ENCODE measurements at places on chromosomes 3 and 15.

DNA sequence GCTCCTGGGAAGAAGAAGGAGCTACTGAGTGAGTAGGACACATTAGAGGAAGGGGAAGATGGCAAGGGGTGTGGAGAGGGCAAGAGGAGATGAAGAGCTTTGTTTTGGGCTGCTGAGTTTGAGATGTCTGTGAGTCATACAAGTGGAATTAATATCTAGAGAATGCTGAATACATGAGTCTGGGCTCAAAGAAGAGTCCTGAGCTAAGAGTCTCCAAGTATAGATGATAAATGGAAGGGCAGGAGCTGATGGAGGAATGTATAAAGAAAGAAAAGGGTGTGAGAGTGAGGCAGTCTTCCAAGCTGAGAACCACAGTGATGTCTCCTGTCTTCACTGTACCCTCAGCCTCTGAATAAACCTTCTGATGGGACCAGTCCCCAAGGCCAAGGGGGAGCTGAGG is 205.5 kb upstream of the MRPL3 start:
- DNase-seq, result no peak

GRCh38 chr3:99845331-99845730 is 27.7 kb downstream of the CMSS1 start:
- DNase-seq, result no peak

DNA sequence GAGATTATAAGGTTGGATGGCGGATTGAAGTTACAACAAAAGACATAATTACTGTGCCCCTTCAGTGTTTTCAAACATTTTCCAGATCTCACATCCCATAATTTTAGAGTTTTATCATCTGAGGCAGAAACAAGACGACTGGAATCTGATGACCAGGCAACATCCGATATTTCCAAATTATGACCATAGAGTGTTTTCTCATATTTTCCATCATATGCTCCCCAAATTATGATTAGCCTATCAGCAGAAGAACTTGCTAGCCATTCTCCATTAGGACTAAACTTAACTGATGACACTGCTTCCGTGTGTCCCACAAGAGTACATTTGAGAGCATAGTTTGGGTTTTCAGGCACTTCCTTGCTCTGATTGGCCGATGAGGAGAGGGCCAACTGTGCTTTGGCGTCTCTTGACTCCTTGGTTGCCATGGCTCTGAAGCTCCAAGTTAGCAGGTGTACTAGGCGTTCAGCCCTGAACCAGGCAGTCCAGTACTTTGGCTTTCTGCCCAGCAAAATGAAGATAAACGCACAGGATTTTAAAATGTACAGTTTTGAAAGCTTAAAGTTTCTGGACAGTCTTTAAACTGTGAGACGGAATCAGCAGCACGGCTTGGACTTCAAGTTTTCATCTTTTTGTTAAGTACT is 638 bp downstream of the WDR5B start:
- no peak for DNase-seq

GRCh38 chr15:78788016-78788660 is 23.1 kb downstream of the ADAMTS7 start:
- DNase-seq, result no peak

DNA sequence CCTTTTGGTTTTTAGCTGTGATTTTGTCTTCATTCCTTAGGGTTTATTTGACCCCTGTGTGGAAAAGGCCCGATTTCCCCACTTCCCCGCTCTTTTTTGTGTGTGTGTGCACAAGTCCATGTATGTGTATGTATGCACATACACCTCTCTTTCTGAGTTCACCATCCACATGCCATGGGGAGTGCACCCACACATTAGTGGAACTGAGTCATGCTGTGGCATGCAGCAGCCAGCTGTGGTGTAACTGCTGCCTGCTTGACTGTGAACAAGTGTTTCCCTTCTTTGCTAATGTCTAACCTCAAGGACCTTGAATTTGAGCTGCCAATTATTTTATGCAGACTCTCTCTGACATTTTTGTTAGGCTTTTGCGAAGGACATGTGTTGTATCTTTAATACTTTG is 434.9 kb upstream of the TPM1 start:
- DNase-seq, result no peak

GRCh38 chr3:149203758-149204157 is 17.9 kb downstream of the CP start:
- DNase-seq, result no peak

DNA sequence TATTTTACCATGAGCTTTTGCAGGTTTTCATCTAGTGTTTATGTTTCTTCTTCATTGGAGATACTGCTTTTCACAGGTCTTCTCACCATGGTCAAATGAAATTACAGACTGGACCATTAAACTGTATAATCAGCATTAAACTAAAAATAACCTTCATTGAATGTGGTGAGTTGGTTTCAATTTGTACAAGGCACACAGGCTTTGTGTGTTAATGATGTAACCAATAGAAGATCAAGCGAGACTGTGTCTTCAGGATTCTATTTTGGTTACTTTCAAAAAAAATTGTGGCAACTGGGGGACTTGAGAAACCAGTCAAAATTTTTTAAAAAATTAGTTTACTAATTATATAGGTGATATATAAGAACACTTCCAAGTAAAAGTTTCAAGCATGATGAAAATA is 54.3 kb upstream of the GCSAM start:
- no peak for DNase-seq

GRCh38 chr3:25911525-25912295 is 121.8 kb downstream of the OXSM start:
- DNase-seq, result no peak

GRCh38 chr3:87810452-87811016 is 248.3 kb downstream of the CGGBP1 start:
- no peak for DNase-seq

GRCh38 chr3:61894988-61895935 is 333.9 kb downstream of the PTPRG start:
- peak; percentile 7 for DNase-seq

- DNase-seq, result no peak
Measured at GRCh38 chr3:37768107-37768809, 93.4 kb upstream of the CTDSPL start.

DNA sequence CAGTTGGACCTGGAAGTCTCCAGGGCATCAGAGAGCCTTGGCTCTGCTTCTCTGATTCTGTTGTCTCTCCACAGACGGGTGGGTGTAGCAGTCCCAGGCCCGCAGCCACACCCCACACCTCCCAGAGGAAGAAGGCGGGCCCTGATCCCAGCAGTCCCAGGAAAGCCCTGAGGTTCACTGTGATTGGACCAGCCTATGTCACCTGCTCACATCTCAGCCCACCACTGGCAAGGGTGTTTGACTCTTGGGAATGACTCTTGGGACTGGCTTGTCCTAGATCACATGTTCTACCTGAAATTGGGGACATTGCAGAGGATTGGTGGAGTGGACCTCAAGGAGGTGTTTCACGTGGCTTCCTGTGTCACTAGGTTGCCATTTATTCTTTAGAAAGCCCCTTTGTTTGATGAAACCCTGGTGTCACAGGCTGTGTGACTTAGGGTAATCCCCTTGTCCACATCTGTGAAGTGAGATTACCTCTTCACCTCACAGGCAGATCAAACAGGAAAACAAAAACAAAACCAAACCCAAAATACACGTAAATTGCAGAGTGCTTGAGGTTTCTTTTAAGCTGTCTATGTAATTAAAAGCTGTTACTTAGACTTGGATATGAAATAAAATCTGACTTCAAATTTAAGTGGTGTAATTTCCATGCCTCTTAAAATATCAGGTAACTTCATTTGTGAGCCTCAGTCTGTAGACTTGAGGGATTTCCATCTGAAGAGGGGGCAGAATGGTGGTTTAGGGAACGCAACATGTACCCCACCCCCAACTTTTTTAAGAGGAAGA is 26.7 kb downstream of the FLNB start:
- DNase-seq, result no peak

DNA sequence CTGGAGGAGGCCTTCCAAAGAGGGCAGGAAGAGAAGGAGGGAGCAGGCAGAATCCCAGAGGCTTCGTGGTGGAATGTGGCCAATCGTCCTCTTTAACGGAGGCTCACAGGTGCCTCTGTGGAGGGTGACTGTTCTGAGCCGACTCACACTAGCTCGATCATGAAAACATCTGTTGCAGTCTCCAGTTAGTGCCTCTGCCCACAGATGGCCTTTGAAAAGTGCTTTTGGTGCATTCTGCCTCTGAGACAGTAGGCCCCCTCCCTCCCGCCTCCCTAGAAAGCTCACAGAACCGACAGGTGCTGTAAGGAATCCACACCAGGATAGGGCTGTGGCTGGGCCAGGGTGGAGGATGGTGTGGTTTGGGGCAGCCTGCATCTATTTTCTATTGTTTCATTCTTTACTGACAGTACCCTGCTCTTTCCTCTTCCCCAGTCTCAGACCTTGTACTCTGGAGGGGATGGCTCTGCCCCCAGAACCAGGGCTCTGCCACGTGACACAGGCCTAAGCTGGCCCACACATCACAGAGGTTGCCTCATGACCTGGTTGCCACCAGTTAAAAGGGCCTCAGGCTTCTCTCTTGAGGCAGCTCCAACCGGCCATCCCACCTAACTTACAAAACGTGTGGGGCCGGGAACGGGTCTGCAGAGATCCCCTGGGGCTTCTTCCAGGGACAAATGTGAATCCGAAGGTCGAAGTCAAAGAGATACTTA is 27.2 kb upstream of the PIGZ start:
- no peak for DNase-seq

DNA sequence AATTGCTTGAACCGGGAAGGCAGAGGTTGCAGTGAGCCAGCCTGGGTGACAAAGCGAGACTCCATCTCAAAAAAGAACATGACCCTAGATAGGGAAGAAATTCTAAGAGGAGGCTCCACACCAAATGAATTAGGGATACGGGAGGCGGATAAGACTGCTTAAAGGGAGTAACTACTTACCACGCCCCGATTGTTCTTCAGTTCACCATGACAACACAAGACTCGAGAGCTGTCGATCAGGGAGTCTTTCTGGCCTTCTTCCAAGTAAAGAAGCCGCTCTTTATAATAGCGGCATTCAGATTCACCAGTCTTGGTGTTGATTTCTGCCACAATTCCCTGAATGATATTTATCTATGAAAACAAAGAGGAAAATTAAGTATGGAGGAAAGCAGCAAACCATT is 53.9 kb upstream of the TASOR start:
- no peak for DNase-seq

DNA sequence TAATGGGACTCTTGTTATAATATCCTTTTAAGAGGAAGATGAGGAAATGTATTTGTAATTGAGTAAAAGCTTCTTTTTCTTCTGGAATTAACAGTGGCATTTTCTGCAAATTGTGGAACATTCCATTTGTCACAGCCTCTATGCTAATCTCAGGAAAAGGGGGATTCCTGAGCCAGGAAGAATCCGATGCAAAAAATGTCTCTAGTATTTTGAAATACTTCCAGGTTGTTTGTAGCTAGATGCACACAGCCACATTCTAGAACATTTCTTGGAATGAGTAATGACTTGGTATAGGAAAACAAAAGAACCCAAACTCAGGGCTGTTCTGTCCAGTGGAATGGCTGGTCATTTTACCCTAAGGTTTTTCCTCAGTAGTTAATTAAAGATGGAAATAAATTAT is 98.5 kb upstream of the SLC2A2 start:
- no peak for DNase-seq

DNA sequence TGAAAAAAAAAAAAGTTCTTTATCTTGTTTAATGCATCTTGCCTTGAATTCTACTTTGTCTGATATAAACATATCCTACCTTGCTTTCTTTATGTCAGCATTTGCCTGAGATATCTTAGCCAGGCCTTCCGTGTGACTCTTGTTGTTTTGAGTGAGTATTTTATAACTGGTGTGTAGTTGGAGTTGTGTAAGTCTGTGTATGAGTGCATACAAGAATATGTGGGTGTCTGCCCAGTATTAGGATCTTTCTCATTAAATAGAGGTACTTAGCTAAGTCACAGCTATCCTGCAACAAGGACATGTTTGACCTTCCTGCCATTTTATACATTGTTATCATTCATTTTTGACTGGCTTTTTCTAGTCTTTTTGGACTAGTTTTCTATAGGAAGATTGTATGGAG is 22.5 kb upstream of the TSPAN3 start:
- DNase-seq, result no peak

GRCh38 chr15:89591834-89592233 is 16.6 kb downstream of the TICRR start:
- no peak for DNase-seq

GRCh38 chr3:147838652-147839051 is 429.5 kb downstream of the ZIC1 start:
- DNase-seq, result no peak

GRCh38 chr3:8760506-8760905 is 8.9 kb downstream of the OXTR start:
- DNase-seq, result no peak

- no peak for DNase-seq
Measured at GRCh38 chr3:114274929-114275328, 18.9 kb upstream of the TIGIT start.

DNA sequence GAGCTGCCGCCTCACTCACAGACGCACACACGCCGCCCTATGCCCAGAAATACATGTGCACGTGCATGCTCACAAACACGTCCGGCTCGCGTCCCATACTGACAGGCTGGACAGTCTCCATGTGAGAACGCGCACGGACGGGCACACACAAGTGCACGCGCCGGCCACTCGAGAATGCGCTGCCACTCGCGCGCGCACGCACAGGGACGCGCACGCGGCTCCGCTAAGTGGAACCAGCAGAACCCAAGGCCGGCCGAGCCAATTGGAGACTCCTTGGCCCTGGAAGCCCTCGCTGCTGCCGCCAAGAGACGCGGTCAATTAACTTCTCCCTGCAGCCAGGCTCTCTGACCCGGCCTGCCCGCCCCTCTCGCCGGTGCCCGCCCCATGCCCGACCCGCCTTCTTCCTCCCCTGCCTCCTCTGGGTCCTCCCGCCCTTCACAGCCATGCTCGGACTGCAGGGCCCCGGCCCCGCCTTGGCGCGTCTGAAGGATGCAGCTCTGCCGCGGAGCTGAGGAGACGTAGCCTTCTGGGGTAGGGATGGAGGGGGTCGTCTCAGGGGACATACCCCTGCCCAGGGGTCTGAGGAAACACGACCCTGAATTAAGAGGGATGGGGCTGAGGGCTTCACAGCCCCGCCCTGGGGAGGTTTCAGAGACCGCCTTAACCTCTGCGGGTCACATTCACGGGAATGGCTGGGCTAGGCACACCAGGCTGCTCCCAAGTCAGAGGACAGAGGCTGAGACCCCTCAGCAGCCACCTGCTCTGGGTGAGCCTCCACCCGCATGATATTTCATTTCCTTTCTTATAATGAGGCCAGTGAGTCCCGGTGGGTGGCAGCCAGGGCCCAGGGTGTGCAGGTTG is 15.0 kb downstream of the PTH1R start:
- no peak for DNase-seq

GRCh38 chr15:63495343-63495742 is 9.1 kb upstream of the USP3 start:
- no peak for DNase-seq

GRCh38 chr3:63151897-63152296 is 126.2 kb upstream of the SYNPR start:
- no peak for DNase-seq
